Right ventricle myocardium superior (tissue), 1 donor: ENCODE measurements at places on chromosomes 12 and 14. TPM values are rescaled to one million over a fixed set of nuclear protein-coding genes. Genes with fewer than 3 reads are reported as not detected.
A peak's percentile ranks its signal among the peaks of the same experiment; 100 is the strongest.

Gene MYBPC1
- 8.3 TPM for total RNA-seq

Gene GALNT8
- total RNA-seq: 2.9 TPM

DNA sequence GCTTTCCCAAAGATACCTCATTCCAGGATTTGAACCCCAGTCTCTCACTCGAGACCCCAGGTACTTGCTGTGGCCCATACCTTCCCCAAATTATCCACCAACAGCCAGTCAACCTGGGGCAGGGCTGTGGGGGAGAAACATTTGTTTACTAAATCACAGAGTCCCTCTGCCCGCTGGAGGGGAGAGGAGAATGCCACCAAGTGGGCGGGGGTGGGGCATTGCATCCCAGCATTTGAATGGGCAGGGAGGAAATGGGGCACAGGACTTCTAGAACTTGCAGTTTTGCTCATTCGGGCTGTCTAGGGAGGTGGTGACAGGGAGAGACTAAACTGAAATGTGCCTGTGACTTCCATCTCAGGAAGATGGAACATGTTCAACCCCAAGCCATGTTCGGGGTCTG lies 10.9 kb upstream of the SERPINA9 start:
- no peak for DNase-seq

Gene IL23A
- total RNA-seq: not detected

- DNase-seq: no peak
Measured at GRCh38 chr12:64796205-64796845, 28.1 kb upstream of the TBC1D30 start.

Gene LAG3
- total RNA-seq: 0.22 TPM

GRCh38 chr12:26317942-26318575 lies 122.7 kb downstream of the SSPN start:
- no peak for DNase-seq

DNA sequence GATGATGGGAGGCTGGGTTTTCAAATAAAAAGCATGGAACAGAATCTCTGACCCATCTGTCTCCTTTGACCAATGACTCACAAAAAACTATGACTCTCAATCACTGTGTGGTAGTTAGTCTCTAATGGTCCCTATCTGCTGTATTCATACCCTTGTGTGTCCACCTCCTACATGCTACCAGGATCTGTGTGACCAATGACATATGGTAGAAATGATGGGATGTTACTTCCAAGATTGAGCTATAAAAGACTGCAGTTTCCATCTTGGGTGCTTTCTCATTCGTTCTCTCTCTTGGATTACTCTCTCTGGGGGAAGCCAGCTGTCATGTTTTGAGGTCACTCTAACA lies 144.7 kb upstream of the BTG1 start:
- DNase-seq: no peak

Gene GALNT16
- total RNA-seq: 101 TPM

DNA sequence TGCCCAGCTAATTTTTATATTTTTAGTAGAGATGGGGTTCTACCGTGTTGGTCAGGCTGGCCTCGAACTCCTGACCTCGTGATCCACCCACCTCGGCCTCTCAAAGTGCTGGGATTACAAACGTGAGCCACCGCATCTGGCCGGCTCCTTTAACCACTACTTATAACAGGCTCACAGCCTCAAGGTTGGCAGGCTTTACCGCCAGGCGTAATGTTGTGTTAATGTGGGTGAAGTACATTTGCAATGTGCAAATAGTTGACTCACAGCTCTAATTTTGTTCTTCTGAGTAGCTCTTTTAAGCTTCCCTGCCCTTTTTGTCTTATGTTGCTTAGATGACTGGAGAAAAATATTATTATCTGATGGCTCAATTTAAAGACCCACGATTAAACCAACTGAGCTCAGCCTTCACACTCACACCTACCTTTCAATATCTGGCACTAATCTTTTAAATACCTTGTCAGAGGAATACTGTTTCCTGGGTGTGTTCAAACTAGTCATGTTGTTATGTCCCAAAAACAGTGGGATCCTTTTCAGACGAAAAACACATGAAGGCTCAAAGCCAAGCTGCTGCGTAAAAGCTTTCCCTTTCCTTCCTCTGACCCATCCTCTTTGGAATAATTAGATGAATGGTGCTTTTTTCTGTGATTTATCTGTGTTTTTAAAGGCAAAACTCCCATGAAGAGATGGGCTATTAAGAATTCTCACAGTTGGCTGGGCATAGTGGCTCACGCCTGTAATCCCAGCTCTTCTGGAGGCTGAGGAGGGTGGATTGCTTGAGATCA lies 57.2 kb upstream of the USP44 start:
- peak; percentile 75 for DNase-seq

DNA sequence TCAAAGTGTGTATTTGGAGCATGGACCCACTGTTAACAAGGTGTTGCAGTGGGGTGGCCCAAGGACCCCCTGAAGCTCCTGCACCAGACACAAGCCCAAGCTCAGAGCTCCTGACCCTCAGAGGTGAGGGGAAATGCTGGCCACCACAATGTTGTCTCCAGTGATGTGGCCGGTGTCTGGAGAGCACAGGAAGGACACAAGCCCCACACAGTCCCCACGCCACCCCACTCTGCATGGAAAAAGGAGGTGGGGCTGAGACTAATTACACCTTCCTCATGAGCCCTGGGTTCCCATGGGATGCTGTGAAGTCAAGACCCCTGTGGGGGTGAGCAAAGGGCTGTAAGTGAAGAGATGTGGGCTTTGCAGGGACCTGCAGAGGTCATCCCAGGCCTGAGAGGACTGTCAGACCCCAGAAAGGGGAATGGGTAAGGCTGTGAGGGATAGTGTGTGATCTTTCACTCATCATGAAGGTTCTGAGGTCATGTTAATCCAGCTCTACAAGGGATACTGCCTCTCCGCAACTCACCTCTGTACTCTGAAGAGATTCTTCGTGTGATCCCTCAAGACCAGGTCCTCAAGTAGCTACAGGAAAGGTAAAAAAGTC lies 136.3 kb upstream of the DHRS4 start:
- no peak for DNase-seq

GRCh38 chr12:132046561-132046960 lies 96.8 kb downstream of the EP400 start:
- DNase-seq: no peak

DNA sequence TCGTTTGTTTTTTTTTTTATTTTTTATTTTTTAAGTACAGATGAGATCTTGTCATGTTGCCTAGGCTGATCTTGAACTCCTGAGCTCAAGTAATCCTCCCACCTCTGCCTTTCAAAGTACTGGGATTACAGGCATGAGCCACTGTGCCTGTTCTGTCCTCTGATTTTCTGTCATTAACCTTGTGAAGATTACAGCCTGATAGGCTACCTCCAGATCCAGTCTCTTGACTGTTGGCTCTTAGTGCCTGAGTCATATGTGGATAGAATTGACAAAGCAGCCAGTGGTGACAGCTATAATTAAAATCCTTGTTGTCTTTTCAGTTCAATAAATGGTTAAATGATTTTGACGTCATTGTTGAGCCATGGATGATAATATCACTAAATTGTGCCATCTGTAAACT lies 21.3 kb upstream of the REP15 start:
- DNase-seq: no peak

Gene TNFAIP2
- total RNA-seq: 46.7 TPM

DNA sequence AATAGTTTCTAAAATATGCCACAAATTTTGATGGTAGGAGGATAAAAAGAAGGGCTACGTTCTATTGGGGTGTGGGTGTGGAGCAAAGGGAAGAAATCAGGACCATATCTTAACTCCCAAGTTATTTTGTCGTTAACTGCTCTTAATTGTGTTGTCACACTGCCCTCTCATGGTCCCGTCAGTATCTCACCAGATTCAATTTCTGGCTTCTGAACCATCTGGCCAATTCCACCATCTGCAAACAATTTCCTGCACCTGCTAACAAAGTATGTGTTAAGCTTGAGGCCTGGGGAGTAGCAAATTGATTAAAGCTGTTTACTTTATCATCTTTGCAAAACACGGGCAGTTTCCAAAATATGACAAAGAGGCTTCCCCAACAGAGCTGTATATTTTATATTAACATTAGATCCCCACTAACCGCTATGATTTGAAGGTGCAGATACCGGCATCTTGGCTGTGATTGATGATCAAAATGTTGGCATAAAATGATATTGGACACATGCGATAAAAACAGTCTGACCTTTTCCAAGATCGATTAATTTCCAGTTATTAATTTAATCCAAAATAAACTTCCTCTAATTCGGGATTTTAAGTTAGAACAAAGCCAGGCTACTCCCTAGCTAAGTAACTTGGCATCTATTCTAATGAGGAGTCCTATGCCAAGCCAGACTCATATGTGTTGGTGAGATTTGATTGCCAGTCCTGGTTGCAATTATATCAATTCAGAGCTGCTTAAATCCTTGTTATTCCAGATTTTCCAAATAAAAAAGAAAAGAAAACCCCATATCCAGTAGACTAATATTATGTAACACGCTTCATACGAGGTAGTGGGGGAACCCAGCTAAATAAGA lies 6.9 kb upstream of the DNM1L start:
- DNase-seq: no peak

GRCh38 chr12:119686776-119687175 lies 18.8 kb downstream of the PRKAB1 start:
- DNase-seq: no peak

DNA sequence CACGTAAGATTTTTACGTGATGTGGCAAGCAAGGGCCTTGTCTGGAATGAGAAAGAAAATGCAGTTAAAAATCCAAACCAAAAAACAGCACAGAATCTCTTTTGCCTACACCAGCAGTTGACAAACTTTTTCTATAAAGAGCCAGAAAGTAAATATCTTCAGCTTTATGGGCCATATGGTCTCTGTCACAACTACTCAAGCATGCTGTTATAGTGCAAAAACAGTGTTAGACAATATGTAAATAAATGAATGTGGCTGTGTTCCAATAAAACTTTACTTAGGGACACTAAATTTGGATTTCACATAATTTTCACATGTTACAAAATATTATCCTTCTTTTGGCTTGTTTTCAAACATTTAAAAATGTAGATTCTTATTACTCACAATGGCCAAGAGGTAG lies 6.2 kb upstream of the ELK3 start:
- DNase-seq: no peak

Gene PLA2G1B
- total RNA-seq: not detected

Gene SMCO3
- total RNA-seq: not detected

- DNase-seq: peak; percentile 50
Measured at GRCh38 chr14:101405171-101405883, 156.0 kb upstream of the DIO3 start.

- no peak for DNase-seq
Measured at GRCh38 chr12:9367828-9368227, 159.6 kb upstream of the PZP start.

Gene CD163
- total RNA-seq: 72.0 TPM

DNA sequence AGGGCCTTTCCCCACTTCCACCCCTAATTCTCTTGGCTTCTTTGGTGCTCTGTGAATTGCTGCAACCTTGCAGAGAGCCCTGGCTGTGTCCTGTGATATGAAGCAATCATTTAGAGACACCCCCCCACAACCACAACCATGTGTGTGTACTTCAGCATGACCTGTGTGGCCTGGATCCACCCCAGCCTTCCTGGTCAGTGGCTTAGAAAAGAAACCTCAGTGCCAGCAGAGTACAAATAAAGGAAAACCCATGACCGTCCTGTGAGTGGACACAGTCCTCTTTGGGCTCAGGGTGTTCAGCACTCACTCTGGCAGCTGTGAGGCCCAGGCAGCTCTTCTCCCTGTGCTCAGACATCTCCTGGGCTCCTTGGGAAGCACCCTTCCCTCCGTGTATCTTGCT lies 206.6 kb upstream of the DIO3 start:
- no peak for DNase-seq

Gene CLEC4C
- not detected for total RNA-seq

DNA sequence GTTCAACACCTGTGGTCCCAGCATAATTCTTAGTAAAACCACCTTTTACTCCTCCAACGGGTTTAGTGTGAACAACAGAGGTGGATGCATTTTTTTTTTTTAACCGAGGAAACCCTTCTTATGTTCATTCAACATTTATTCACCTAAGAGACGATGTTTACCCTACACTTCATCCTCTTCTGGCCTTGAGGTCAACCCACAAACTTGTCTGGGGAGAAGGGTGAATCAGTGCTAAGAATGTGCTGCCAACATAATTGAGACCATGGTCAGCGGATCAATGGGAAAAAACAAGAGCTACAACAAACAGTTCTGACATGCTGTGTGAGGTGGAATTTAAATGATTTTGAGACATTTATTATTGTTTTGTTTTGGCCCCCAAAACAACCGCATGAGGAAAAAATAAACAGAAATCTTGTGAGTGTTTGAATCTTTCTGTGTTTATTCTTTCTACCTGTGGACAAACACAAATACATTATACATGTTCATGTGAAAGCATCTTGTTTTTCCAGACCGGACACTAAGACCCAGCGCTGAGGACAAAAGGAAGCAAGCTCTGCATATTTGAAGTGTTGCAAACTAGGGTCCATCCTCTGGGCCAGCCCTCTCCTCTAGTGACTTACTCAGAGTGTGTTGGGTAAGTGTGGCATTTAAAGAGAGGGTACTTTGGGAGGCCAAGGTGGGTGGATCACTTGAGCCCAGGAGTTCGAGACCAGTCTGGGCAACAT lies 5.1 kb upstream of the USP30 start:
- DNase-seq: no peak

- no peak for DNase-seq
Measured at GRCh38 chr12:42284157-42284556, 41.7 kb downstream of the ZCRB1 start.

Gene VRTN
- not detected for total RNA-seq

Gene KRT80
- not detected for total RNA-seq

Gene LRRC10
- total RNA-seq: 40.5 TPM

Gene CELA1
- not detected for total RNA-seq

Gene RNASE12
- not detected for total RNA-seq

DNA sequence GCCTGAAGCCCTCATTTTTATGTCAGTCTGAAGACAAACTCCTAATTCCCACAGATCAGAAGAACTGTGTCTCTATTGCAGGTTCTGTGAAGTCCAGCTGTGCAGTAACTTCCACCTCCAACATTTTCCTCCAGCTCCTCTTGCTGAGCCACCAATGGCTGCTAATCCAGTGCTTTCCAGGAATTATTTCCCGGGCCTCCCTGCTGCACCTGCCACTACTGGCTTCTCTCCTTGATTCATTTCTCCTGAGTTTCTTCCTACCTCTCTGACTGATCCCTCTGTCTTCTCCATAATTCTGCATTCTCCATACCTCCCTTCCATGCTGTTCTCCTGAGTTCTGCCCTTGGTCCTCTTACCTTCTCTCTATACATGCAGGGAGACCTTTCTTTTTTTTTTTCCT lies 21.2 kb downstream of the CALCOCO1 start:
- DNase-seq: no peak

GRCh38 chr12:91859347-91859746 lies 286.3 kb downstream of the BTG1 start:
- DNase-seq: no peak

GRCh38 chr12:95257541-95257940 lies 39.9 kb downstream of the VEZT start:
- DNase-seq: no peak

Gene CCDC60
- total RNA-seq: not detected

DNA sequence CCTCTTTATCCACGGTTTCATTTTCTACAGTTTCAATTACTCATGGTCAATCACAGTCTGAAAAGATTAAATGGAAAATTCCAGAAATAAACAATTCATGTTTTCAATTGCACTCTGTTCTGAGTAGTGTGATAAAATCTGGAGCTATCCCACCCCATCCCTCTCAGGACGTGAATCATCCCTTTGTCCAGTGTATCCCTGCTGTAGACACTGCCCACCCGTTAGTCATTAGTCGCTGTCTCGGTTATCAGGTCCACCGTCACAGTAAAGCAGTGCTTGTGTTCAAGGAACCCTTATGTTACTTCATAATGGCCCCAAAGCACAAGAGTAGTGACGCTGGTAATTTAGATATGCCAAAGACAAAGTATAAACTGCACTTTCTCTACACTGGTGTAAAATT lies 141.0 kb upstream of the LMNTD1 start:
- DNase-seq: no peak
